CD4-positive, alpha-beta T cell treated with Interleukin-6 at 100 ng/mL for 8 hours (primary cell): ENCODE measurements at places on chromosomes 1 and 21.
A peak's percentile ranks its signal among the peaks of the same experiment; 100 is the strongest.

DNA sequence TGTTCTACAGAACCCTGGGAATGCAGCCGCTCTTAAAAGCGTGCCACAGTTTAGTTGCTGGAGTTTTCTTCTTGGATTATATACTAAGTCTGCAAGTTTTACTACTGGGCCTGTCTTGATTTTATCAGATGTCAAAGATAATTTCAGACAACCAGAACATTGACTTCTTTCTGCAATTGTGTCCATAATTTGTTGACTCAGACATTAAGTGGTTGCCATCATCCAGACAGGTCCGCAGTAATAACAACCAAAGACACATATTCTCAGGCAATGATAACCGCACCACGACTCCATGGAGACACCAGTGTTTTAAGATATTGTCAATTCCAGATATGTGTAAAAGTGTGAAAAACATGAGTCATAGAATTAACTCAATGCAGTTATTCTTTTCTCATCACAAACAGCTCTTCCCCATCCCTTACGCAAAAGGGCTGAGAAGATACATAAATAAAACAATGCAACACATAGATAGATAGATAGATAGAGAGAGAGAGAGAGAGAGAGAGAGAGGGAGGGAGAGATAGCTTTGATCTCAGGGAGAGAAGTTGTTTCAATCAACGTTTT lies 90.4 kb upstream of the FMN2 start:
- no peak for DNase-seq

DNA sequence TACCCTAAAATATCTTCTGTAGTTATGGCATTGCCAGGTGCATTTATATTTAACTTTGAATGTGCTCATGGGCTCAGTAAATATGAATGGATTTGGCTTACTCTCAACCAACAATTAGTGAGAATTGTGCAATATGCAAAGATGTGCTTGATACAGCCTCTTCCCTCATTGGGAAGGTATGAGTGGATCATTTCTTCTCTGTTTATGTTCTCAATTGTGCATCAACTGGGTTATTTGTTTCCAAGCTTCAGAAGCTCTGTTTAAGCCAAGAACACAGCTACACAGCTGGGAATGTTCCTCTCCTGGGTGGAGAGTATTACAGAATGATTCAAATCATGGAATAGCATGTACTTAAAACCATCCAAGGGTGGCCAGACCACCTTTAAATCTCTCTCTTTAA lies 17.6 kb upstream of the MAP1LC3C start:
- DNase-seq = no peak

- DNase-seq = no peak
Observed at GRCh38 chr21:31948676-31949075, 75.9 kb downstream of the HUNK start.

GRCh38 chr21:15645830-15646229 lies 84.0 kb upstream of the USP25 start:
- no peak for DNase-seq

DNA sequence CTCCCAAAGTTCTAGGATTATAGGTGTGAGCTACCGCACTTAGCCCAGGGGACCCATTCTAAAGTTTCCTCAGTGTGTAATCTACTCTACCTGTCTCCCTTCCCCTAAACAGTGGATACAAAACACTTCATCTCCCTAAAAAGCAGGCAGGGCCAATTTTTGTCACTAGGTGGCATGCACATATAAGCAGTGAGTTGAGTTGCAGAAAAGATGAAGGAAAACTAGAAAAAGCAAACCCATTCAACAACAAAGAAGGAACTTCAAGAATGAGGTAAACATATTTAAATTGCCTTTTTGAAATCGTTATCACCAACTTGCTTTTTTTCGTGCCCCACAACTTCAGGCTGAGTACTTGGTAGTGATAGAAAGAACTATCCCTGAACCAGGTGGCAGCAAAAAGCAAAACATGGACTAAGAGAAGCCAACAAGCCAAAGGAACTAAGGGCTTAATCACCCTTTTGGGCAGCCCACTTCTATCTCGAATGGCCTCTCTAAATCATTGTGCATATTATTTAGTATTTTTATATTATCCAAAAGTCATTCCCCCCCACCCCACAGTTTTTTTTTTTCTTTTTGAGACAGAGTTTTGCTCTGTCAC lies 19.7 kb upstream of the ALDH9A1 start:
- peak; percentile 11 for DNase-seq

DNA sequence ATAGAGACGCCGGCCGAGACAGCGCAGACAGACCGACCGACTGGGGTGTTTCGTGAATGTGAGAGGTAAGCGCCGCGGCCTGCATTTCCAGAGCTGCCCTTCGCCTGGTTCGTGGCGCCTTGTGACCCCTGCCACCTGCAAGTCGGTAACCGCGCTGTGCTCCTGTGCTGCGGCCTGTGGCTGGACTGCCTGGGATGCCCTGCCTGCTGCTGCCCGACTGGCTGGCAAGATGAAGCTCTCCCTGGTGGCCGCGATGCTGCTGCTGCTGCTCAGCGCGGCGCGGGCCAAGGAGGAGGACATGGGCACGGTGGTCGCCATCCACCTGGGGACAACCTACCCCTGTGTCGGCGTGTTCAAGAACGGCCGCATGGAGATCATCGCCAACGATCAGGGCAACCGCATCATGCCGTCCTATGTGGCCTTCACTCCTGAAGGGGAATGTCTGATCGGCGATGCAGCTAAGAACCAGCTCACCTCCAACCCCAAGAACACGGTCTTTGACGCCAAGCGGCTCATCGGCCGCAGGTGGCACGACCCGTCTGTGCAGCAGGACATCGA lies 150.8 kb downstream of the RRAGC start:
- no peak for DNase-seq

DNA sequence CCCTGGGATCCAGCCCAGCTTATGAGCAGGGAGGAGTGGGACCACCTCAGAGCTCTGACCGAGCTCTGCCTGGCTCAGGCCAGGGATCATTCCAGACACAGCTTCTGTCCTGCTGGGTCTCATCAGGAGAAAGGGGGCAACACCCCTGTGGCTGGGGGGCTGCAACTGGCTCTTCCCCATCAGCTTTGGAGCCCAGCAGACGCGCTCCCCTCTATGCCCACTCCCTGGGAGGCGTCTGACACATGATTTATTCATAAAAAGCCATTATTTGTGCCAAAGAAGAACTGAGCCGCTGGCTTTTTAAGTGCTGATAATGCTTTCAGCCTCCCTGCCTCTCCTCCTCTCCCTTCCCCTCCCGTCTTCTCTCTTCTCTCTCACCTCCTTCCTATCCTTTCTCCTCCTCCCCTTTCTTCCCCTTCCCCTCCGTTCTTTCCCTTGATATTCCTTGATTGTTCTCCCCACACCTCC lies 25.0 kb downstream of the FOXO6 start:
- no peak for DNase-seq

GRCh38 chr1:180691322-180691913 lies 59.6 kb downstream of the XPR1 start:
- DNase-seq = no peak

- DNase-seq = no peak
Observed at GRCh38 chr1:75127916-75128717, 6.1 kb upstream of the LHX8 start.

DNA sequence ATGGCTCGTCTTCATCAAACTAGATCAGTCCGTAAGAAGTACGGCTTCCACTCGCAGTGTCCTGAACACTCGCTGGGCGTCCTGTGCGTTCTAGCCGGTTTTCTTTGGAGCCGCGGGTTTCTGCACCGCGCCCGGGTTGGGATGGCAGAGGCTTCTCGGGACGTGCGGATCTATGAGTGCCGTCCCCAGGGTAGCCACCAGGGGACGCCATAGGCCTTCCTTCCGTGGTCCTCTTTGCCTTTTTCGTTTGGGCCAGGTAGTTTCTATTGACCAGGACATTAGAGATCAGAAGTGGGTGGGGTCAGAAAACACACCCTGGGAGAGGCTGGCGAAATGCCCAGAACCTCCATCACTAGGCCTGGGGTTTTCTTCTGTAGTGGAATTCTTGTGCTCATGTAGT lies 273.8 kb downstream of the FAM72C start:
- DNase-seq = no peak

GRCh38 chr1:99603699-99604560 lies 42.0 kb upstream of the PALMD start:
- DNase-seq = no peak

GRCh38 chr1:93350322-93350721 lies 4.6 kb downstream of the DR1 start:
- DNase-seq = no peak

DNA sequence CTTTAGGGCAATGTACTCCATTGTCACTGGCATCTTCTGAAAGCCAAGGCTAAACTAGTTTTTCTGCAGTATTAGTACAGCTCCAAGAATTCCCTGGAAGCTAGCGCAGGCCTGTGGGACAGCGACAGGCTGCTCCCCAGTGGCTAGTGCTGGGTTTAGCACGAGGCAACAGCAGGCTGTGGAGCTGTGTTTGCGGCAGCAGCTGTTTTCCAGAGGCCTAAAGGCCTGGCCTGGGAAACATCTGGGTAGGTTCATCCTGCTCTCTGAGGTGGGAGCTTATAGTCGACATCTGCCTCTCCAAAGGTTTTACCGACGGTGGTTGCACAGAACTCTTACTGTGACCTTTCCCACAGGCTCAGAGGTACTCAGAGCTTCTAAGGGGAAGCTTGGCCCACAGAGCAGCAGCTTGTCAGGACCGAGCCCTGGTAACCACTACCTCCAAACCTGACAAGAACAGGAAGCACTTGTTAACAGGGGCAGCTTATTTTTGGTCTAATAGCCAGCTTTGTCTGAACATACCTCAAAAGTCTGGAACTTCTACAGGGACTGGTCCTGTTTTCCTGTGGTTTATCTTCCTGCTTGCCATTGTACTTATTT lies 17.2 kb downstream of the CC2D1B start:
- no peak for DNase-seq

GRCh38 chr1:14593302-14593701 lies 5.2 kb upstream of the KAZN start:
- no peak for DNase-seq

DNA sequence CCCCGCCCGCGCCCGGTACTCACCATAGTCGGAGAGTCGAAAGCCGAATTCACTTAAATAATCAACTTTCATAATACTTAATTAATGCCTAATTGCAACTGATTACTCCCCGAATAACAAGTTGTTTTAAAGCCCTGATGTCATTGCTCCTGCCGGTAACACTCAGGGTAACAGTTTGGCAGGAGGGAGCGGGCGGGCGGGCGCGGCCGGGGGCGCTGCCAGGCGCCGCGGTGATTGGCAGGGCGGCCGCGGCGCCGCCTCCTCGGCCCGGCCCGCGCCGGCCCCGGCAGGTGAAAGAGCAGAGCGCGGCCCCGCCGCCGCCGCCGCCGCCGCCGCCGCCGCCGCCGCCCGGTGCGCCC lies 102.2 kb downstream of the CASZ1 start:
- DNase-seq = peak; percentile 57

GRCh38 chr21:44090325-44090724 lies 16.9 kb upstream of the PWP2 start:
- DNase-seq = no peak

- DNase-seq = no peak
Observed at GRCh38 chr1:943545-944340, 15.3 kb downstream of the NOC2L start.

DNA sequence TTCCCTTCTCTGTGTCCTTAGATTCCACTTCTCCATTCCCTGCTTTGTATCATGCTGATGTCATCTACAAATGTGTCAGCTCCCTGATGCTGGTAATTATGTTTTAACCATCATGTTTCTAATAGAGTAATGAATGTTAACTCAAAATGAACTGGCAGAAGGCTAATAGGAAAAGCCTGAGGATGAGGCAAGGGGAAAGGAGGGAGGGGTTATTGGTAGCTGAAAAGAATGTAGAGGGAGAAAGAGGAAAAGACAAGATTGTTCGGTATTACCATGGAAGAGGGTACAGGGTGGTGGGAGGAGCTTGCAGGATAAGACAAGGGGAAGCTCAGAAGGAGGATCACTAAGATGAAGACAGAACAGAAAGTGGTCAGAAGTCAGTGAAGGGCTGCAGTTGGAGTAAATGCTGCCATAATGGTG lies 150.9 kb downstream of the ZC3H11B start:
- no peak for DNase-seq

DNA sequence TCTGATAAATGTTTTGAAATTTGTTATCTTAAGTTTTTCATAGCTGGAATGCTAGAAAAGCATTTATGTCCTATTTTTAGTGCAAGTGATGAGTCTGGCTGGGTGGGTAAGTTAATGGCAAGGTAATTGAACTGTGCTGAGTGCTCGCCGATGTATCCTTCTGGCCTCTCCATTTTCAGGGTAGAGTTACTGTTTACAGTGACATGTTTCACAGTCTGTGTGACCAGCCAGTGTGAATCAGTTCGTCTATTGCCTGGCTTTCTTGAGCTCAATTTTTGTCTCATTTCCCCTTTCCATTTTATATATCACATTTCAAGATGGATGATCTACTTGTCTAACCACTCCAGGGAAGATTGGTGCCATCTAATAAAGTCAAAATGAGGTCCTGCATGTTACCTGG lies 44.1 kb downstream of the ITSN1 start:
- DNase-seq = no peak

DNA sequence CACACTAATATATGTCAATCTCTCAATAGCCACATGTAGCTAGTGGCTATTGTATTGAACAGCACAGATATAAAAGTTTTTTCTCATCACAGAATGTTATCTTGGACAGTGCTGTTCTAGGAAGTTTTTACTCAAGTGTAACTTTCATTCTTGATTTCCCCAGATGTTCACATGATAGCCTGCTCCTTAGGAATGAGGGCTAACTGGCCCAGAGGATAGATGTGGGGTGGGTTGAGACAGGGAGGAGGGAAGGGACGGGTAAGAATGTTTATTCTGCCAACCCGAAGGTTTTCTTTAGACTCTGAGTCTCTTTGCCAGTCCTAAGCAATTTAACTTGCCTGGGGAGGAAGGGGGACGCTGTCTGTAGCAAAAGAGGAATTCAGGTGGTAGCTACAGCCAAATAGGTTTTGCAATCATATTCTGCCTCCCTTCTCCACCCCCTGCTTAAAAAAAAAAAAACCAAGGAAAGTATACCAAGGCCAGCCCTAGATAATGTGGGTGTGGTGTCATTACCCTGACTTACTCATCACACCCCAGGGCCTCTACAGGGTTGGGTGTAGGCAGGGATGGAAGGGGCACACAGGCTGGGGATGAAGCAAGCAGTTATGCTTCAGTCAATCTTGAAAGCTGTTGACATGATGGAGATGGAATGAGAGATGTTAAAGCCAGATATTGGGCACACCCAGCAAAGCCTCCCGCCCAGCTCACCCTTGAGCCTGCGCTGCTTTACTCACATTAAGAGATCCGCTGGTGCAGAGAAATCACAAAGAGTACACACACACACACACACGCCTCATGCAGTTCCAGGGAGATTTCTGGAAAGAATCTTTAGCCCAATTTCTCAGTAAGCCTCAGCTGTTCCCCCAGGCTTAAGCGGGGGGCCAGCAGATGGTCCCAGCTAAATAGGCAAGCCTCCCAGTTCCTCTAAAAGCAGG lies 59.9 kb downstream of the PLXNA2 start:
- DNase-seq = no peak
